ENCODE measurements at places on chromosomes 12 and 14. TPM values are rescaled to one million over a fixed set of nuclear protein-coding genes. Genes with fewer than 3 reads are reported as not detected.

Gene RFX4
- total RNA-seq, result not detected

DNA sequence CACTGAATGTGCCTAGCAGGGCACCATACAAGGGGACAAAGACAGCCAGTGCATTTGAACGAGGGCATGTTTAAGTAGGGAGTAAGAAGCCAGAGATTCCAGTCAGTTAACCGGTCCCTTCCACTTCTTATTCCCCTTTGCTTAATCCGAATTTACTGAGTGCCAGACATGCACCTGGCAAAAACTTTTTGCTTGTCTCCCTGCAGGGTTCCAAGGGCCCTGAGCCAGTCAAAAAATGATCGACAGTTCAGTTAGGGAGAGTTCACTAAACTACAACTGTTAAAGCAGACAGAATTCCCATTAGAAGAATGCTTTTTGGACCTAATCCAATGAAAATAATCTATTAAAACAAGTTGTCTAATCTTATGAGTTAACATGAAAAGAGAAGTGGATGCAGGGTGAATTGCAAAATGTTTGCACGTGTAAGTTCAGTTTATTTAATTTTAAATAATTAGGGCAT, 193.8 kb downstream of the TMTC2 start:
- no peak for DNase-seq

GRCh38 chr12:85642808-85643207, 193.4 kb downstream of the RASSF9 start:
- no peak for DNase-seq

DNA sequence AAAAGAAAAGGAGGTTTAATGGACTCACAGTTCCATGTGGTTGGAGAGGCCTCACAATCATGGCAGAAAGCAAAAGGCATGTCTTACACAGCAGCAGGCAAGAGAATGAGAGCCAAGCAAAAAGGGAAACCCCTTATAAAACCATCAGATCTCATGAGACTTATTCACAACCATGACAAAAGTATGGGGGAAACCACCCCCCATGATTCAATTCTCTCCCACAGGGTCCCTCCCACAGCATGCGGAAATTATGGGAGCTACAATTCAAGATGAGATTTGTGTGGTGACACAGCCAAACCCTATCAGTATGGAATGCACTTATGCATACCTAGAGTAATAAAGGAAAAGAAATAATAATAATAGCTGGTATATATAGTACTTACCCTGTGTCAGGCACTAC, 4.5 kb upstream of the GLIPR1 start:
- no peak for DNase-seq
